ENCODE measurements at places on chromosomes 16 and 17.
A peak's percentile ranks its signal among the peaks of the same experiment; 100 is the strongest.

DNA sequence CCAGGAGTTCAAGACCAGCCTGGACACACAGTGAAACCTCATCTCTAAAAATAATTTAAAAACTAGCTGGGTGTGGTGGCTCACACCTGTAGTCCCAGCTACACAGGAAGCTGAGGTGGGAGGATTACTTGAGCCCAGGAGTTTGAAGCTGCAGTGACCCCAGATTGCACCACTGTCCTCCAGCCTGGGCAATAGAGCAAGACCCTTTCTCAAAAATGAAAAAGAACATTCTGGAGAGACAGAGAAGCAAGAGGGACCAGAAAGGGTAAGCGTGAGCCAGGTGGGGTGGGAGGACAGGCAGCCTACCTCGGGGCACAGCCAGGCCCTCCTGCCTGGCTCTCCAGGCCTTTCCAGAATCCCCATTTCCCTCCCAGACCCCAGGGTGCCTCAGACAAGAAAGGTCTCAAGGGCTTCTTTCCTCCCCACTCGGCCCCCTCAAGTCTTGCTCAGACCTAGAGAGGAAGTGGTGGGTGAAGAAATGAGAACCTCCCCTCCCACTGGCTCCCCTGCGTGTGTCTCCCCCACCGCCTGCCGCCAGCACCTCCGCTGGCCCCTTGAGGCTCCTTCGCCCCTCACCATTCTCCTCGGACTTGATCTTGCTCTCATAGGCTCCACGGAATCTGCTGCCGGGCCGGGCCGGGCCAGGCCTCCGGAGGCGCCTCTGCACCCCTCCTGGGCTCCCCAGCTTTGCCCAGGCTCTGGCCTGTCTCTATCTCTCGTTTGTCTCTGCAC is 503 bp downstream of the C16orf54 start:
- DNase-seq: no peak

GRCh38 chr17:17846645-17847044 is 9.9 kb upstream of the SREBF1 start:
- DNase-seq: no peak

DNA sequence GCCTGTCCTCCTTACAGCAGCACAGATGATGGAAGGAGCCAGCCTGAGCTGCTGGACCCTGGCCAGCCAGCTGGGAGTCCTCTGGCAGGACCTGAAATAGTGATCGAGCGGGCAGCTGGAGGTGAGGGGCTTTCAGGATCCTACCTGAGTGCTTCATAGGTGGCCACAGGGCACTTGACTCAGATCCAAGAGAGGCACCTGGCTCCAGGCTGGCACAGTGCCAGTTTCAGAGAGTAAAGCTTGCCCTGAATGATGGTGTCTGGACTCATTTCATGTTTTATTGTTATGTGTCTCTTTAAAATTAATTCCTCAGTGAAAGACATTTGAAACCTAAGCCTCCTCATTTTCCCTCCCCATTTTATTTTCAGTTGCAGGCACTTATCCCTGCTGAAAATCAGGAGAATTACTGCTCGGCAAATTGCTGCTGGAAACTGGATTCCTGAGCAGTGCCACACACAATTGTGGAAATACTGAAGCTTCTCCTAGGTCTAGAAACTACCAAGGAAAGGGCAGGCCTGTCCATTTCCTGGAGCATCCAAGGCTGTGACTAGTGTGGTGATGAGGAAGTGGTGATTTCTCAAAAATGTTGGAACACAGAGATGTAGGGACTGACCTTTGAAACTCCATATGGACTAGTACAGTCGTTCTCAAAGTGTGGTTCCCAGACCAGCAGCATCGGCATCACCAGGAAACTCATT is 16.1 kb upstream of the ADAMTS18 start:
- DNase-seq: no peak

- no peak for DNase-seq
These were observed 36.2 kb downstream of the SETD6 start for GRCh38 chr16:58551496-58551895.

DNA sequence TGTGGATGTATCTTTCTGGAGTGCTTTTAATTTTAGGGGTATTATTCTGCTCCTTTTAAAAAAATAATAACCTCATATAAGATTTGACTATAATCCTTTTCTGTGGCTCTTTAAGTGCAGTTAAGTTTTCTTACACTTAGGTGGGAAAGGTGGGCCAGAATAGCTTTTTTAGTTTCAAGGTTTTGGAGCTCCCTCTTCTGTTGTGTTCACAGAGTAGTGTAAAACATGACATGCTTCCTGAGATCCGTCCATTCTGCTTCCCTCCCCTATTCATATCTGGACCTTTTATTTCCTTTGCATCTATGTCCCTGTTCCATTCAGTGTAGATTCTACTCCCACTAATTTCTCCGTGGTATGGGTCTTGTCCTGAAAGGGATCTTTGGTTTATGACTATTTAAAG is 12.8 kb downstream of the LRRC36 start:
- DNase-seq: no peak

DNA sequence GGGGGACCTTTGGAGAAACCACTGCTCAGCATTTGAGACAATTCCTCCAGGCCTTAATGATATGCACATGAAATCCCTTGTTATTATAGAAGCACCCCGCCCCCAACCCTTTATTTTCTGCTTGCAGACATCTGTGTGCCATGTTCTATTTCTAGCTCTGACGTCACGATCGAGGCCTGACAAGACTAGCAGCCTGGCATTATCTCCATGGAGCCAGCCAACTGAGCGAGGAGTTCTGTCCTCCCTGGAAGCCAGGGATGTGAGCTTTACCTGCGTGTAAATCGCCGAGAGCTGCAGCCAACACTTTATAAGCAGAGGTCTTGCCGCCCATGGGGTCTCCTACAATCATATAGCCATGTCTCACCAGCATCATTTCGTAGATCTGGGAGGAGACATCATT is 116.9 kb downstream of the DNAH3 start:
- peak; percentile 8 for DNase-seq

- DNase-seq: no peak
These were observed 18.2 kb upstream of the METTL2A start for GRCh38 chr17:62405451-62405850.

GRCh38 chr17:59814685-59815084 is 78.1 kb downstream of the TUBD1 start:
- no peak for DNase-seq

GRCh38 chr17:77450742-77451244 is 310.0 kb downstream of the SEC14L1 start:
- no peak for DNase-seq

GRCh38 chr16:12090151-12090530 is 113.6 kb downstream of the SNX29 start:
- DNase-seq: no peak

DNA sequence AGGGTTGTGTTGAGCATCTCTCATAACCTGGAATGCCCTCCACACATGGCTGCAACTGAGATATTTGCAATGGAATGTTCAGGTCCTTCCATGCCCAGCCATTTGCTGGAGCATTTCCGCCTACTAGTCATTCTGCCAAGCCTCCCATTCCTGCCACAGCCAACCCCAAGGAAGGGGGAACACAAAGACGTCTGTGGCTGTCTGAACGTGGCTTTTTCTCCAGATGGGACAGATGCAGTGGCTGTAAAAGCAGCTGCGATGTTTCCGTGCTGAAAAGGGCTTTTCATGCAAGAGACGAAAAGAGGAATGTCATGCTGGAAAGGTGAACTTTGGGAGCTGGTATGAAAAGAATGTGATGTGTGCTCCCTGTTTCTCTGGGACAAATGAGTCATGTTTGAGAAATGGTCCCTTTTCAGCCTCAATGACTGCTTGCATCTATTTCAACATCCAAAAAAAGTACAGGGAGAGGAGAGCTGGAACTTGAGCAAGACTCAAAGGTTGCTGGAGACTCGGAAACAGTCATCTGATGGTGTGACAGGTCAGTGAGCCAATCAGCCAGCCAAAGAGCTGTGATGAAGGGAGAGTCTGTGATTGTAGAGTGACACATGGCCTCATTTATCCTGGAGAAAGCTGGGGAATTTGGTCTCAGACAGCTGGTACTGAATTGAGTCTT is 208.9 kb downstream of the SHISA9 start:
- peak; percentile 74 for DNase-seq

GRCh38 chr16:70455910-70456309 is 1.5 kb downstream of the FCSK start:
- no peak for DNase-seq

DNA sequence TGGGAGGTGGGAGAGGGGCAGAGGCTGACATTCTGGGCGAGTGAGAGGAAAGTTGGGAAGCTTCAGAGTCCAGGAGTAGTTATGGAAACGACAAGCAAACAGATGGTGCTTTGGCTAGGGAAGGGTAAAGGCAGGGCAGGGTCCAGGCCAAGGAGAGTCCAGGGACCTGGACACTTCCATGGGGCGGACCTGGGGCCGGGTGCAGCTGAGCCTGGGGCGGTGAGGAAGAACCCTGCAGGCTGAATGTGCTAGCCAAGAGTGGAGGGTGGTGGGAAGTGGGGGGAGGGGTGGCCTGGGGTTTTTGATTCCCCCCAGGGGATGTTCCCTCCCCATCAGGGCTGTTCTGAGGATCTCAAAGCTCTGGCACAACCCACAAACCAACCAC is 2.6 kb downstream of the PPP1R9B start:
- no peak for DNase-seq

DNA sequence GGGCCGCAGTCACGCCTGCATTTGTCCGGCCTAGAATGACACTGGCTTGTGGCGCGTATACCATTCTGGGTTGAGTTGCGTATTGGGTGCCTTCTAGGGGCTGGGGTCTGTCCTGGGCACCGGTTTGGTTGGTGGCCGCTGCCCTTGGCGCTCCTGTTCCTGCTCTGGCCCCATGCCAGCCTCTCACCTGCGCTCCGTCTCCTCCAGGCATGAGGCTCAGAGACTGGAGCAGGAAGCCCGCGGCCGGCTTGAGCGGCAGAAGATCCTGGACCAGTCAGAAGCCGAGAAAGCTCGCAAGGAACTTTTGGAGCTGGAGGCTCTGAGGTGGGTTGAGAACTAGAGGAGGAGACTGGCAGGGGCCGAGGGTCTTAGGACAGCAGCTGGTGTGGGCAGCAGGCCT is 17.4 kb downstream of the CDIPT start:
- DNase-seq: no peak

DNA sequence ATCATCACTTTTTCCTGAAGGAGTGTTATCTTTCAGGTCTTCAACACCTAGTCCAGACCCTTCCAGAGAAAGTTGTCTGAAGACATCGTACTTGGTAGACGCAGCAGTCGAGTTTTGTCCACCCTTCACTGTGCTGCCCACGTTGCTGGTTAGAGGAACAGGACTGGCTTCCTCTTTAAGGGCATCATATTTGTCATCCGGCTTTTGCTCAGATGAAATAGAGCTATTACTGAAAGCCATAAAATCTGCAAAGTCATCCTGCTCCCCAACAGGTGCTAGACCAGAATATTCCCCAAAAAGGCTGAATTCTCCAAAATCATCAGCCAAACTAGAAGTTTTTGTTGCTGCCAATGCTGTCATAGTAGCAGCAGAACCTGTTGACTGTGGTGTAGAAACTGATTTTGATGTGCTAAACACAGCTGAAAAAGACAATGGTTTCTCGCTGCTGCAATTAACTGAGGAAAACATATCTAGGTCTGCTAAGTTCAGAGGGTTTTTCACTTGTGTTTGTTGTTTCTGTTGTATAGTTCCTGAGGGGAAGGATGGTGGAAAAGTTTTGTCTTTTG is 55.7 kb downstream of the SYNRG start:
- DNase-seq: no peak

GRCh38 chr16:68069511-68070248 is 15.5 kb upstream of the NFATC3 start:
- DNase-seq: peak; percentile 50

- DNase-seq: peak; percentile 35
These were observed 56.6 kb downstream of the DUSP14 start for GRCh38 chr17:37546302-37546701.

DNA sequence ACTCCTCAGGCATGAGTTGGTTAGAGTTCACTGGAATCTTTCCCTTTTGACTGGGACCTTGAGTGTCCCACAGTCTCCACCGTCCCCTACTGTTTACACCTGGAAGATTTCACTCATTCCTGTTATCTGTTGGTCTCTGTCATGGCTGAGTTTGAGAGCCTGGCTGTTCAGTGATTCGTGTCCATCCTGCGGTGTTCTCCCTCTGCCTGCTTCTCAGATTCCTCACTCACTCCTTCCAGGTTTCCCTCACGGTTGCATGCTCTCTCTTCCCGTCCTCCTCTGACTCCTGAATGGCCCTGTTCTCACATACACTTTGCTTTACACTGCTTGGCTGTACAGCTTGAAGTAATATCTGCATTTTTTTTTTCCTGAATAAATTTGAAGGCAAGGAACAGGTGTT is 24.5 kb downstream of the OR1D5 start:
- DNase-seq: no peak

DNA sequence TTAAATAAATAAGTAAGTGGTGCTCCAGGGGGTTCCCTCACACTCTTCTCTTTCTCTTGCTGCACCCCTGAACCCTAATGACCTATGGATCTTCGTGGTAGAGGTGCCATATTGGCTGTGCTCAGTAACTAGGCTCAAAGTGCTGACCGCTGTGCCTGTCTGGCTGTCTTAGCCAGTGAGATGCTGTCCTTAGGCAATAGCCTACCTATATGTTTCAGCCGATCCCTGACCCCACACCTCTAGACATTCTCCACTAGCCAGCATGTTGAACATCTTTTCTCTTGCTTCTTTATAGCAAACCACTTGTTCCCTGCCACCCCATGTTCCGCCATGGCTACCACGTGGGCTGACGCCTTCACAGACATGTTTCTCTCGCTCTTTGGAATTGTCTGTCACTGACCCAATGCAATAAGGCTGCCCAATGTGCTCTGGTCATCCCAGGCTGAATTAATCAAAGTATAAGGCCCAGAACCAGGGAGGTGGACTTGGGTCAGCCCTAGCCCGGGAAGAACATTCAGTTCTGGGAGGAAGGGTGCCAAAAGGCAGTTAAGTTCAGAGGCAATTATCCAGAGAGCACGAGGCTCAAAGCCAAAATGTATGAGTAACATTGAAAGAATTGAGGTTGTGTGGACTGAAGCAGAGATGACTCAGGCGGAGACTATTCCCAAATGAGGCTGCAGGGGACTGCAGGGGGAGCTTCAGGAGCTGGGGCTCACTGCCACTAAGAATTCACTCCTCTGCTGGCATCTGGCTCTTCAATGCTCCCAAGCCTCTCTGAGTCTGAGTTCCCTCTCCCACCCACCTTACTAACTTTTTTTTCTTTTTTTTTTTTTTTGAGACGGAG is 28.7 kb upstream of the TNRC6A start:
- DNase-seq: peak; percentile 33

DNA sequence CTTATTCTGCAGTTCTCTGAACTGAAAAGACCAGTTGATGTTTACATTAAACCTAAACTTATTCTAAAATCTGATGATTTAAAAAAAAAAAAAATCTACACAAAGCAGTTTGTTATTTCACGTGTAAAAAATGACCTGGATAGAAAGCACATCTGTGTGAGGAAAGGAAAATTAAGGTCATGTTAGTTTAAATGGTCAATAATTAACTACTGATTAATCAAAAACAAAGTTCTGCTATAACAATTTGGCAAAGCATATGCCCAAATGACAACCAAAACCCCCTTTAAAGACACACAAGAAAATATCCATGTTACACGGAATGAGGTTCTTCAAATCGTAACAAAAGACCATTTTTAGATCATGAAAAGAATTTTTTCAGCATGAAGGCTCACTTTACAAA is 30.4 kb downstream of the CACNG1 start:
- no peak for DNase-seq

GRCh38 chr16:29816694-29817441 is 916 bp downstream of the PAGR1 start:
- peak; percentile 72 for DNase-seq

Data from eye (tissue), 1 donor.